ENCODE measurements at places on chromosomes 13 and 19.

DNA sequence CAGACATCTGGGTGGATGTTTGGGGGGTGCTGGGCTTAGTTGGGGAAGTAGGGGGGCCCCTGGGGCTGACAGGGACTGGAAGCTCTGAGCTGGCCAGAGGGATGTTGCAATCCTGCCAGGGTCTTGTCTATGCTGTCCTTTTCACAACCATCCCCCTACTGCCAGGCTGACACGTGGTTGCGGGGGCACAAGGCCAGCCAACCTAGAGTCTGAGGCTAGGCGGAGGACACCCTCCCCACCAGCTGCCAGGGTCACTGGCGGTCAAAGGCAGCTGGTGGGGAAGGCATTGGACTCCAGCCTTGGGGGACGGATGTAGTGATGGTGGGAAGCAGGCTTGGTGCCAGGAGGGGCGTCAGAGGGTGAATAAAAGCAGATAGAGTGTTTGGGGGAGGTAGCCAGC lies 1.6 kb upstream of the APOC1 start:
- no peak for DNase-seq

GRCh38 chr13:99974939-99975561 lies 3.5 kb upstream of the ZIC5 start:
- peak; percentile 14 for DNase-seq

DNA sequence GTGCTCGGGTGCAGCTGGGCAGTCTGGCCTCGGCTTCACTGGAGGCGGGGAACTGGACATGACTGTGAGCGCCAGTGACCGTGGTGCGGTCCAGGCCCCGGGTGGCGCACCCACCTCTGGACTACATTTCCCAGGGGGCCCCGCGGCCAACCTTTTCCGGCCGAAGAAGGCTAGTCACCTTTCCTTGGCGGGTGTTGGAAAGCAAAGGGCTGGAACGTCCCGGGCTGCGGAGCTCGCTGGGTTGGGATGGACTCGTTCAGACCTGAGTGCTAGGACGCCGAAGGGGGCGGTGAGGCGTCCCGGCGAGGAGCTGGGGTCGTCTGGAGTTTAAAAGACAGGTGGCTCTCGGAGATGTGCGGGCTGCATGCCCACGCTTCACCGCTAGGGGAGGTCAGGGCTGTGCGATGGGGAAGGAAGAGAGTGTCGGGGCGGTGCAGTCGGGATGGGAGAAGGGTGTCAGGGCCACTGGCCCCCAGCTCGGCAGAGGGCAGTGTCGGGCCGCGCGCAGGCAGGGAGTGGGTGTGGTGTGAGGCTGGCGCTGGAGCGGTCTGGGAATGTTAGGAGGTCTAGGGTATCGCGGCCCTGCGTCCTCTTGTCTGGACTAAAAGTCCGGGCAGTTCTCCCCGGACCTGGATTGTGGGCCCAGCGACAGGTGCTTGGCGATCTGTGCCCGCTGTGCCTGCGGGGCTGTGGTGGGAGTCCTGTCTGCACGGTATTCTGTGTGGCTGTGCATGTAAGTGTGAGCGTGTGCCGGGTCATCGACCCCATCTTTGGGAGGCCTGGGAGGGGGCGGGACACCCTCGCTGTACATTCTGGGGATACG lies 57.1 kb downstream of the ZNF568 start:
- DNase-seq = peak; percentile 78

DNA sequence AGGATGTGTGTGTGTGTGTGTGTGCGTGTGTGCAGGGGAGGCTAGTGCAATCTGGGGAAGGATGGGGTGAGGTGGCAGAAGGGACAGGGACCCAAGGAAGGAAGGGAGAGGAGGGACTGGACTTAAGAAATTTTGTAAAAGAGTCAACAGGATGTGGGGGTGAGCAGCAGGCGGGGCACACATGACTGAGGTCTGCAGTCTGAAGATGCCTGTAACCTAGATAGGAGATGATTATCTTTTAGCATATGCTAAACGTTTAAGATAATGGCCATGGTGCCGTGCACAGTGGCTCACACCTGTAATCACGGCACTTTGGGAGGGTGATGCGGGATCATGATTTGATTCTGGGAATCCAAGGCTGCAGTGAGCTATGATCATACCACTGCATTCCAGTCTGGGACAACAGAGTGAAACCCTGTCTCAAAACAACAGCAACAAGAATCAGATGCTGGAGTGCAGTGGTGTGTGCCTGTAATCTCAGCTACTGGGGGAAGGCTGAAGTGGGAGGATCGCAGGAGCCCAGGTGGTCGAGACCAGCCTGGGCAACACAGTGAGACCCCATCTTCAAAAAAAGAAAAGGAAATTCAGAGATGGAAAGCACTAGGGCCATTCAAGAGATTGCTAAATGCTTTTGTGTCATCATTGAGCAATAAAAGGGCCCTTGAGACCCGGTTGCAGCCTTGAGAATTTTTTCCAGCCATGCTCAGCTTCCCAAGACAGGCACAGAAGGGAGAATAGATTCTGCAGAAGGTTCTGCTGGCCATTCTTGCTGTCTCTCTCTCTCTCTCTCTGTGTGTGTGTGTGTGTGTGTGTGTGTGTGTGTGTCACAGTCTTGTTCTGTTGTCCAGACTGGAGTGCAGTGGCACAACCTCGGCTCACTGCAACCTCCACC lies 3.8 kb upstream of the ZNF414 start:
- no peak for DNase-seq

DNA sequence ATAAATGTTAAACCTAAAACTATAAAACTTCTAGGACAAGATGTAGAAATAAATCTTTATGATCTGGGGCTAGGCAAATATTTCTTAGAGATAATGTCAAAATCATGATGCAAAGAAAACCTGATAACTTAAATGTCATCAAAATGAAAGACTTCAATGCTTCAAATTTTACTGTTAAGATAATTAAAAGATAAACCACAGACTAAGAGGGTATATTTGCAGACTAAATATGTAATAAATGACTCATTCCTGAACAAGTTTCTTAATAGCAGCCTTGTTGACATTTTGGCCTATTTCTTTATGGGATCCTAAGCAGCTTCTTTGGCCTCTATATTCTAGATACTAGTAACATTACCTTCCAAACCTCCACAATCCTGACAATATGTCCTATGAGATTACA lies 2878.3 kb upstream of the PCDH20 start:
- DNase-seq = no peak

- DNase-seq = peak; percentile 77
Observed at GRCh38 chr19:51702103-51702824, 9.1 kb downstream of the SPACA6 start.

- DNase-seq = no peak
Observed at GRCh38 chr13:110797230-110797877, 83.9 kb downstream of the ING1 start.

DNA sequence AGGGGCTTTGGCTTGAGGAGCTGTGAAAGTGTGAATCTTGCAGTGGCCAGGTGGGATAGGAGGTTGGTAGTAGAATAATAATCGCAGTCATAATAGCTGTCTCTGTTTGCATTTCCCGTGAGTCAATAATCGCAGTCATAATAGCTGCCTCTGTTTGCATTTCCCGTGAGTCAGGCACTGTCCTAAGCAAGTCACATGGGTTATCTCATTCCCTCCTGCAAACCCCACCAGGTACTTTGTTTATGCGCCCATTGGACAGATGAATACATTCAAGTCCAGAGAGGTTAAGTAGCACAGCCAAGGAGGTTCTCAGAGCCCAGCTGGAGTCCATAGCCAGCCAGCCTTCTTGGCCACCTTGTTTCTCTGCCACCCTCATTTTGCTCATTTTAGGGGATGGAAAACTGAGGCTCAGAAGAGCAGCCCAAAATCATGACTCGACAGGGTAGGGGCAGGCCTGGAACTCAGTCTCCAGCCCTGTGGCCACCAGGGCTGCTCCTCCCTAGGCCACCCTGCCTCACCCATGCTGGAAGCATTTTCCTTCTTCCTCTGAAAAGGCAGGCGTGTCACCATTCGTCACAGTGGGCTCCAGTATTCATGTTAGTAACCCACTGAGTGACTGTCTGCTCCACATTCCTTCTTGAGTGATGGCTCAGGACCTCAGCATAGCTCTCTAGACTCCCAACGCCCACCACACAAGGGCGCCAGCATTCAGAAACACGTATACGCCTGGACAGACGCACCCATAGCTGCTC lies 206.2 kb downstream of the URI1 start:
- DNase-seq = no peak

DNA sequence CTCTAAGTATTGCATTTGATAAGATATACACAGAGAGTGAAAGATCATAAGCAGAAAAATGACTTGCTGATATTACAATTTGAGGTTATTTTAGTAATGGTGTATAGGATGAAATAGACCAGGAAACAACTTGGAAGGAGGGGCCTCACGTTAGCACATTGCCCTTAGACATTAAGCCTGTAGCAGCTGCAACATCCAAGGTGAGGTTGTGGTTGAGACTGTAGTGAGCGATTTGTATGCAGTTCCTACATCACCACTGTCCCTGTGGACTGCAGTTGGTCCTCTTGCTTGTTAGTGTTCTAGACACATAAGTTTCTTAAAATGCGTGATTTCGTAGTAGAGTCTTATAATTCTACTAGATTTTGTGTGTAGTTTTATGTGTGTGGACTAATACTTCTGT lies 311.3 kb downstream of the ATP8A2 start:
- no peak for DNase-seq

- DNase-seq = no peak
Observed at GRCh38 chr13:50156140-50156539, 140.9 kb downstream of the KCNRG start.
